ENCODE measurements at places on chromosomes 4 and X. TPM values are rescaled to one million over a fixed set of nuclear protein-coding genes. Genes with fewer than 3 reads are reported as not detected.

GRCh38 chr4:70471897-70472296 is at the start of gene MUC7:
TSS of gene MUC7 (plus strand) at chr4:70472197. CDS start at chr4:70474022, 1,825 bp downstream.
- H3K36me3 ChIP-seq: no peaks in the 10 kb centered on the region
- no peak within 1 kb of the TSS for H3K27ac ChIP-seq
- no peaks in the 10 kb centered on the region for H3K4me1 ChIP-seq
- H3K4me3 ChIP-seq: no peak within 1 kb of the TSS

DNA sequence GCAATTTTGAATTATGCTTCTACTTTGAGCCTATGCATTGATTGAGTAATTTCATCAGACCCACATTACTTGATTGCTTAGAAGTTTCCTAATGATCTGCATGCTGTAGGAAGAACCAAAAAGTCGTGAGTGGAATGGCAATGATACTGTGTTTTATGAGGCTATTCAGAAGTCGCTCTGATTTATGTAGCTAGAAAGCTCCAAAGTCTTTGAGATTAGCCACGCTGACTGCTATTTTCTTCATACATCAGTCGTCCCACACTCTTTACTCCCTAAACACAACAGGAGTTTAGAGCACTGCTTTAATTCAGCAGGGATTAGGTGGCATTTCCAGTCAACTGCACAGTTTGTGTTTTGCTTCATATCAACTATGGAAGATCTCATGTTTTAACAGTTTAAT is 4.1 kb downstream of the GRID2 start:
- H3K4me3 ChIP-seq: no peak overlapping the region
- no peaks in the 10 kb centered on the region for H3K4me1 ChIP-seq
- H3K27ac ChIP-seq: no peak overlapping the region
- peaks cover 9% of the 10 kb centered on the region for H3K27me3 ChIP-seq
- DNase-seq: peak; percentile 33

Gene PLP1
- total RNA-seq: 2.4 TPM

Gene ASB12
- total RNA-seq: not detected
